Left lung (tissue), 14 donors: ENCODE measurements at places on chromosomes 3 and 15. TPM values are rescaled to one million over a fixed set of nuclear protein-coding genes. Genes with fewer than 3 reads are reported as not detected.

NRG4 gene
- 0.58 TPM for total RNA-seq

SLC28A2 gene
- not detected for total RNA-seq

RAB6B gene
- 11.4 TPM for total RNA-seq

OR5K2 gene
- not detected for total RNA-seq

ABI3BP gene
- 116 TPM for total RNA-seq

PLA2G4E gene
- total RNA-seq = 0.12 TPM

UNC13C gene
- total RNA-seq = 0.05 TPM

TMEM207 gene
- total RNA-seq = not detected

ROBO2 gene
- 22.2 TPM for total RNA-seq

DUOXA2 gene
- total RNA-seq = not detected

TM4SF18 gene
- total RNA-seq = 8.8 TPM

DLEC1 gene
- total RNA-seq = 5.3 TPM

MELTF gene
- total RNA-seq = 8.4 TPM

KNG1 gene
- total RNA-seq = not detected

ZNF620 gene
- total RNA-seq = 6.0 TPM

SNX33 gene
- total RNA-seq = 21.4 TPM

PCOLCE2 gene
- total RNA-seq = 21.2 TPM

CSNK1G1 gene
- 20.3 TPM for total RNA-seq

EPM2AIP1 gene
- 16.5 TPM for total RNA-seq
